NCI-H187 (cell line): ENCODE measurements at places on chromosomes 11 and 22.

GRCh38 chr22:45381348-45381747 lies 32.1 kb downstream of the SMC1B start:
- no peak for DNase-seq

DNA sequence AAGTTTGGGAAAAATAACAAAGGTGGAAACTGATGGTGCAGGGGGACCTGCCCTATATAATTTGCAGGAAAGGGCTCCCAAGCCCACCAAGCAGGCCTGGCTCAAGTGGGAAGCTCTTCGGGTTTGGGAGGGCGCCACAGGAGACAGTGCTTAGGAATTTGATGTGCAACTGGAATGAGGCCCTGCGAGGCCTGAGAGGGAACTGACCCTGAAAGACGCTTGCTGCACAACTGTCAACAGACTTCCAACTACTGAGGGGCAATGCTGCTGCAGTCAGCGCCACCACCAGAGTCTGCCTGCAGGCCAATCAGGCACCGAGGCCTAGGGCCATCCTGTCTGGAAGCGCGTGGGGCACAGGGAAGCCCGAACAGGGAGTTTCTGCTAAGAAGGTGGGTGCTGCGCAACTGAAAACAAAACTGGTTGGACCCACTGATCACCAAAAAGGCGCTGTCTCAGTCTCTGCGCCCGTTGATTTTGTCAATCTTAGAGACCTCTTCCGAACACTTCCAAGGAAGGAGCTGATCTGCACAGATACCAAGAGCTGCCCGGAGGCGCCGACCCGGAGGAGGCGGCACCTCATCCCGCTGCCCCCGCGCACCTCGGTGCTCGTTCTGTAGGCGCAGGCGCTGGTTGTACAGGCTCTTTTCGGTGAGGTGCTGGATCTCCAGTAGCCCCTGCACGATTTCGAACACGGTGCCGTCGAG lies 667 bp downstream of the DGCR6L start:
- no peak for DNase-seq

DNA sequence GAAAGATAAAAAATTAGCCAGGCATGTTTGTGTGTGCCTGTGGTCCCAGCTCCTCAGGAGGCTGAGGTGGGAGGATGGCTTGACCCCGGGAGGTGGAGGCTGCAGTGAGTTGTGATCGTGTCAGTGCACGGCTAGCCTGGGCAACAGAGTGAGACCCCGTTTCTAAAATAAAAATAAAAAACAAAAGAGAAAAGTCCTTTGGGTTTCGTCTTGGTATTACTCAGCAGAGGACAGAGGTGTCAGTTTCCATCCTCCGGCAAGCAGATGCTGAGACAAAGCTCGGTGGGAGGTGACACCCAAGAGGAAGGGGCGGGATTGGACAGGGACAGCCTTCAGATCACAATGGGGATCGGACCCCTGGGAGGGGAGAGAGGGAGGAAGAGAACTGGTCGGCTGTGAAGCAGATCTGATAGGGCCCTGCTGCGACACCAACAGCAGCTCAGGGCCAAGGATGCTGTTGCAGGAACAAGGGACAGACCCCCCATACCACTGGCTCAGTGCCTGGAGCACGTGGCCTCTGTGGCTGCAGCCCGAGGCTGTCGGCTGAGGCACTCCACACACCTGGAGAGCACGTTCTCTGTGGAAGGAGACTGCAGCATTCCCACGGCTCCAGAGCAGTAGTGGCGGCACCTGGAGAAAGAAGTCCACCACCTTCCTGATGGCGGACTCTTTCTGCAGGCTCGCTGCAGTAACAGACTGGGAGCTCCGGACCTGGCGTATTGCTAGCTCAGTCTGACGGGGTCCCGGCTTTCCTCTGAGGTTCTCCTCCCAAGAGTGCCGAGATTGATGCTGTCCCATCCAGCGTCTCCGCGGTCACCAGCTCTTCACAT lies 5.2 kb upstream of the BID start:
- no peak for DNase-seq

- DNase-seq = no peak
These were observed 941.3 kb downstream of the OPCML start for GRCh38 chr11:132590986-132591385.

- DNase-seq = no peak
These were observed 65.2 kb upstream of the CECR2 start for GRCh38 chr22:17303840-17304779.

DNA sequence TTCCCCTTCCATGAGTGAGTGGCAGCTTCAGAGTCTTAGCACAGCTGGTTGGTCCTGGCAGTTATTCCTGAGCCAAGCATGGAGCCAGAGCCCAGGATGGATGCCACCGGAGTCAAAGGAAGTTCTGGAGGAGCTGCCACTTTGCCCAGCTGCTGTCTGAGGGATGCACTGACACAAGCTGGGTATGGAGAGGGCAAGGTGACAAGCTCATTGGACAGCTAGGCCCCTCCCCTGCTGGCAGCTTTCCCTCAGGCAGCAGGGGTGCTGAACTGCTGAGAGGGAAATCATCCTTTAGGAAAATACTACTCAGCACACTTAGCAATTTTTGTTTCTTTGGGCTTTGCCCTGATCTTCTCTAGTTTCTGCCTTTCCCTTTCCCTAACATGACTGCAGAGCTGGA lies 99.3 kb upstream of the SESN3 start:
- no peak for DNase-seq

- no peak for DNase-seq
These were observed 5.4 kb downstream of the SEC14L2 start for GRCh38 chr22:30402028-30402765.

GRCh38 chr11:11973866-11974265 lies 34.6 kb downstream of the DKK3 start:
- no peak for DNase-seq
